ENCODE measurements at places on chromosomes 1 and 21.

DNA sequence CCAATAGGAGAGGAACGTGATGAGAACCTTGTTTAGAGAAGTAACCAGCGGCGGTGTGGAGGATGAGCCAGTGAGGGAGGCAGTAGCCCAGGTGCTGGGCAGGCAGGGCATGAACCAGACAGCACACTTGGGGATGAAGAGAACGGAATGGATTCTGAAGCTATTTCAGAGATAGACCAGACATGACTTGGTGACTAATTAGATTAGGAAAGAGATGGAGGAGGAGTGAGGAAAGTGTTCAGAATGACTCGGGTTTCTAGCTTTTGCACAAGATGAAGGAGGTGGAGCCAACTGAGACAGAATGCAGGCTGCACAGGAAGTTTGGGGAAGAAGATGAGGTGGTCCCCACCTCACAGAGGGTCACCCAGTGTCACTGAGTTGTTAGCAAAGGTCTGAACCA lies 5.1 kb downstream of the PEF1 start:
- no peak for DNase-seq

GRCh38 chr1:172602706-172603105 lies 56.2 kb upstream of the FASLG start:
- DNase-seq, result no peak

DNA sequence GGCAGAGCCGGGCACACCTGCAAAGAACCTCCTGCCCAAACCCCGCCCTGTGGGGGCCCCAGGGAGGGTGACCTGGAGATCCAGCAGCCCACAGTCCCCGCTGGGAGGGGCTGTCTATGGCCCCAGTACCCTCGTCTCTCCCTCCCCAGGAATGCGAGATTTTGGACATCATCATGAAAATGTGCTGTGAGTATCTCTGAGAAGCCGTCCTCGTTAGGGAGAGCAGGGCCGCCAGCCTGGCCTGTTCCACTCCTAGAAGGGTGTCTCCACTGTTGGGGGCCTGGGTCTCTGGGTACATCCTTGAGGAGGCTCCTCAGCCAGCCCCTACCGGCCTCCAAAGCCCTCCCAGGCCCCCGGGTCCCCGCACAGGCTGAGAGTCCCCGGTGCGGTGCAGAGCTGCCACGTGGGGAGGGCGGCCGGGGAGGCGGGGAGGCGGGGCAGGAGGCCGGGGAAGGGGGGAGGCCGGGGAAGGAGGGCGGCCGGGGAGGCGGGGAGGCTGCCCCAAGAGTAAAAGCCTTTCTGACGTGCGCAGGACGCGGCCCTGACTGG lies 18.7 kb downstream of the COL6A1 start:
- no peak for DNase-seq

DNA sequence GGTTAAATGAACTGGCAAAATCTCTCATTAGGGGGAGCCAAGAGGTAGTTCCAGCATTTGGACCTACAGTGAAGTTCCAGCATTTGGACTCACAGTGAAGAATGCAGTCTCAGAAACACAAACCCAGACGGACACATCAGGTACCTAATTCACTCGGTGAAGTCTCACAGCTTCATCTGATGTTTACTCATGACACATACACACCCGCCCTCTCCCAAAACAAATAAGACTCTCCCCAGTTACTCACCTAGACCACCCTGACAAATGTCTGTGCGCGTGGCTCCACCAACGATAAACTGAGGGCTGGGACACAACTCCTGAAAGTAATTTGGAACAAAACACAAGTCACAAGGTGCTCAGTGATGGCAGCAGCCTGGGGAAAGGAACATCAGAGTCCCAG lies 11.4 kb downstream of the CAPN8 start:
- no peak for DNase-seq

DNA sequence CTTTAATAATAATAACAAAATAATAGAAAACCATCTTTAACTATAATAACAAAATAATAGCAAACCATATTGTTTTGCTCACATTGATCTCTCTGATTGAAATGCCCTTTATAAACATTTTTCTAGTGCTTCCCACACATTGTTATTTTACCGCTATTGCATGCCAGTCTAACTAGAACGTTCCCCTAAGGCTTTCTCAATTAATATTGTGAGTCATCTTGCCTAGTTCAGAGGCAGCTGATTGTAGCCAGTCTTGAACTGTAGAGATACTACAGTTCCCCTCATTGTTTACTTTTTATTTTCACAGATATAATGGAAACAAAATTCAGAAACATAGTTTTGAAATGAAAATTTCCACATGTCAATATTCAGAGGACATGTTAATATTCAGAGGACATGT lies 192.3 kb upstream of the ADGRL4 start:
- no peak for DNase-seq

- DNase-seq, result no peak
Measured at GRCh38 chr1:26690157-26690556, 5.7 kb upstream of the ARID1A start.

DNA sequence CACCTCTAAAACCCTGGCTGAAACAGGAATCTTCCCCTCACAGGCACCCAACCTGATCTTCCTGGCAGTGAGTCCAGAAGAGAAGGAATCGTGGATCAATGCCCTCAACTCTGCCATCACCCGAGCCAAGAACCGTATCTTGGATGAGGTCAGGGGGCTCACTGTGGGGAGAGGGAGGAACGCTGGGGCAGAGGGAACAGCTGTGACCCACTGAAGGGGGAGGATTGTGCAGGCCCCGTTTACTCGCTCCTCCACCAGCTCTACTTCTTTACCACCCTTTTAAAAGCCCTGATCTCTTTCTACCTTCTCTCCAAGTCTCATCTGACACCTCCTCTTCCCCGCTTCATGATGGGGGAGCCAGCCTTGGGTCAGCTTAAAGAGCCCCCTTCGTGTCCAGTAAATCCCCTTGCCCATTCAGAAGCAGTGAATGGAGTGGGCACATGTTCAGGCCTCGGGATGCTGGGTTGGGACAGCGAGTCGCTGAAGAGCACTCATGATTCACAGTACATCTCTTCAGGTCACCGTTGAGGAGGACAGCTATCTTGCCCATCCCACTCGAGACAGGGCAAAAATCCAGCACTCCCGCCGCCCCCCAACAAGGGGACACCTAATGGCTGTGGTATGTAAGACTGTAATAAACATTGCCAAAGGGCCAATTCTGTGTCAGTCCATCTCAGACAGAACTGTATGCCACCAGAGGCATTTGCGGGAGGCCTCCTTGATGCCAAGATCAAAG lies 7.3 kb downstream of the PLEKHO1 start:
- DNase-seq, result no peak

GRCh38 chr1:89728381-89728780 lies 92.5 kb upstream of the LRRC8D start:
- no peak for DNase-seq

GRCh38 chr1:196060539-196060938 lies 547.7 kb downstream of the KCNT2 start:
- no peak for DNase-seq

DNA sequence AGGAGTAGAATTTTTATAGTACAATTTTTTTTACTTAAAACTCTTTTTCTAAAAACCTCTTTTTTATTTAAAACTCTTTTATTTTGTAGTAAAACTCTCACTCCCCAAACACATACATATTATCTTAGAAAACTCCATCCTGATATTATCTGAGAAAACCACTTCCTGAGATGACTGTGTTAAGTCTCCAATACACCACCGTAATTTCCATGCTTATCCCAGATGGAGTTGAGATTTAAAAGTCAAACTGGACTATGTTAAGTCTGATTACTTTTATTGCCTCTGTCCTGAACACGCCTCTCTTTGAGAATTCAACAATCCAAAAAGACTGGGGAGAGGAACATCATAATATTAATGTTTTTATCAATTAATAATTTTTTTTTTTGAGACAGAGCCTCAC lies 3.7 kb downstream of the SEC16B start:
- DNase-seq, result no peak

- no peak for DNase-seq
Measured at GRCh38 chr1:181190364-181191035, 102.0 kb downstream of the IER5 start.

GRCh38 chr1:54854381-54855020 lies 32.5 kb downstream of the DHCR24 start:
- DNase-seq, result no peak

GRCh38 chr1:93288558-93288957 lies 57.1 kb upstream of the DR1 start:
- DNase-seq, result no peak

- no peak for DNase-seq
Measured at GRCh38 chr1:151006327-151007052, at the start of gene MINDY1. Gene MINDY1 (minus strand): TSS chr1:151006902. CDS start chr1:151002617, 4,285 bp downstream.

GRCh38 chr1:63968663-63969440 lies 195.0 kb downstream of the ROR1 start:
- DNase-seq, result no peak

GRCh38 chr1:77538956-77539518 lies 143.4 kb downstream of the ZZZ3 start:
- DNase-seq, result no peak

DNA sequence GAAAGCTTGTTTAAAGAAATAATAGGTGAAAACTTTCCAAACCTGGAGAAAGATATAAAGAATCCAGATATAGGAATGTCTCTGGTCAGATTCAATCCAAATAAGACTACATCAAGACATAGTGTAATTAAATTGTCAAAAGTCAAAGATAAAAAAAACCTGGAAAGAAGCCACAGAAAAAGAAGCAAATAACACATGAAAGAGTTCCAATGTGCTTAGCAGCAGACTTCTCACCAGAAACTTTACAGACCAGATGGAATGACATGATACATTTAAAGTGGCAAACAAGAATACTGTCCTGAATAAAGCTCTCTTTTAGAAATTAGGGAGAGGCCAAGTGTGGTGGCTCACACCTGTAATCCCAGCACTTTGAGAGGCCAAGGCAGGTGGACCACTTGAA lies 1039.9 kb downstream of the KCNT2 start:
- DNase-seq, result no peak

DNA sequence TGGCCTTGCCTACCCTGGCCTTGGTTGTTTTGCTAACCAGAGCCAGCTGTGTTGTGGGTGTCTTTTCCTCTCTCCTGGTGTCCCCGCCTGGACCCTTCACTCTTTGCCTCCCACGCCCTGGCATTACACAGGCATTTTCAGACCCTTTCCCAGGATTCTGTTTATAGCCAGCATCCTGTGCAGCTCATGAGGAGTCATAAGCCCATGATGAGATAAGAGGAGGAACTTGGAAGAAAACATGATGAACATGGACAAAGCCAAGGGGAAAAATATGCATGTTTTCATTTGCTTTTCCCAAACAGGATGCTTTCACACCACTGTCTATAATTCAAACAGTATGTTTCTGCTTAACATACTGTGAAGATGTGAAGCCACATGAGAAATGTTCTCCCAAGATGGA lies 18.7 kb upstream of the WARS2 start:
- no peak for DNase-seq

- DNase-seq, result no peak
Measured at GRCh38 chr1:20353836-20354235, 63.2 kb downstream of the VWA5B1 start.

DNA sequence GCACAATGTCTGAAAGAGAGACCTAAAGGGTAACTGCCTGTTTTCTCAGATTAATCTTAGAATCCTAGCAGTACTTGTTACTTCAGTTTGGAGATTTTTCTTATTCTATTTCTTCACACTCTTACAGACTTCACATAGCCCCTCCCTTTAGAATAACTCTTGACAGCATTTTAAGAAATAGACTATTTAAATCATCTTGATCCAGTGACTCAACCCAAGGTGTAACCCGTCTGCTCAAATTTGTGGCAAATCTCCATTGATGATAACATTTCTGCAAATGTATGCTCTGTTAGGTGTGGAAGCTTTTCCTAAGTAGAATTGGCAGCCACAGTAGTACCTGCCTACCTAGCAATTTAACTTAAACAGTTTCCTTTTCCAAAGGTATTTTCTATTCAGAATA lies 391.2 kb downstream of the DISC1 start:
- no peak for DNase-seq

DNA sequence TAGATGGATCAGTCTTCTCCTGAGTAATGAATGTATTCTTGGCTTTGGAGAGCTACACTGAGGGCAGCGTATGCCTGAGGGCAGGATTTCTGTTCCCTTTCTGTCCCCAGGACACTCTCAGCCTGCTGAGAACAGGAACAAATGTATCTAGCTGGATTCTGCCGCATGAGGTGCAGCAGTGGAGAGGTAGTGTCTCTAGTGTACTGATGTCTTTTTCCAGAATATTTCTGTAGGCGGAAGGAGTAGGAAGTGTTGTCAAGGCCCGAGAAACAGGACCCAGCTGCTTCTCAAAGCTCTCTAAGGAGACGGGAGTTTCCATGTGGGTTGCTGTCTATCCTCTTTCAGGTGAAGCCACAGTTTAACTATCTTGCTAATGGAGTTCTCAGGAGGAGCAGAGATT lies 65.5 kb downstream of the MT1HL1 start:
- no peak for DNase-seq

DNA sequence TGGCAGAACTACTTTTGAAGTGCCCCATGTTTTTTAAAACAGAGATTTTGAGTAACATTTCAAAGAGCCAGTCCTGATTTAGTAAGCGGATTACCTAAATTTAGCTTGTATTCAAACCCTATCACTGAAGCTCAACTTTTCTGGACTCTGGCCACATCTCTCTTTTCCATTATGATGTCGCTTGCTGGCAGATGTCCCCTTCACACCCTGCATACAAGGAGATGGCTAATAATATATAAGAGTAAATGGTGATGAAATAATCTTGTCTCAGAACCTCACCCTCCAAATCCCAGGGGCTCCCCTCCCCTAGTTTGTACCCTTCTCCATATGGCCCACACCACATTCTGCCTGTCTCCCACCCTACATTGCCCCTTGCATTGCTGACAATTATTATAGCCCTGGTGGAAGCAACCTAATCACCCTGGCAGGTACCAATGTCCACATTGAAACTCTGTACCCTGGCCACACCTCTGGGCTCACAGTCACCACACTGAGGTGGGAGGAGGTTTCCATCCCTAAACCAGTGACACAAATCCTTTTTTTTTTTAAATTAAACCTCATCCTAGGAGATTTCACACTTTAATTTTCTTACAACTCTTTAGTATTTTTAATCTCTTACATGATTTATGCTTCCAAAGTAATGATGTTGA lies 106.0 kb upstream of the SYT6 start:
- no peak for DNase-seq

DNA sequence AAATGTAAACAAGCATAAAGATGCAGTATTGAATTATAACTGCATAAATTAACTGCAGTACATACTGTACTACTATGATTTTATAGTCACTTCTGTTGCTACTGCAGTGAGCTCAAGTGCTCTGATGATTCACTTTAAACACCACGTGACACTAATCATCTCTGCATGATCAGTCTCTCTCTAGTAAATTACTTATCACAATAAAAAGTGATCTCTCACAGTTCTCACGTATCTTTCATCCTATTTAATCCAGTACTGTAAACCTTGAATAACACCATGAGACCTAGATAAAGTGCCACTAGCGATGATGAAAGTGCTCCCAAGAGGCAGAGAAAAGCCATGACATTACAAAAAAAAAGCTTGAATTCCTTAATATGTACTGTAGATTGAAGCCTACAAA lies 1242.0 kb downstream of the AMY1C start:
- DNase-seq, result no peak

- no peak for DNase-seq
Measured at GRCh38 chr1:54479841-54480524, 68.0 kb upstream of the ACOT11 start.

All from stimulated activated CD8-positive, alpha-beta memory T cell treated with anti-CD3 and anti-CD28 coated beads, Interleukin-12 subunit alpha, Interleukin-12 subunit beta, amount 100 ng/mL, for 1 hour (primary cell).